ENCODE measurements at places on chromosomes 7 and 10. TPM values are rescaled to one million over a fixed set of nuclear protein-coding genes. Genes with fewer than 3 reads are reported as not detected.

- no peaks in the 10 kb centered on the region for H3K4me1 ChIP-seq
- H3K36me3 ChIP-seq = no peaks in the 10 kb centered on the region
- H3K4me3 ChIP-seq = no peak overlapping the region
- H3K27ac ChIP-seq = no peak overlapping the region
These were observed 638.5 kb downstream of the PHTF2 start for GRCh38 chr7:78437118-78437517.

Gene ITPRID1
- not detected for total RNA-seq

DNA sequence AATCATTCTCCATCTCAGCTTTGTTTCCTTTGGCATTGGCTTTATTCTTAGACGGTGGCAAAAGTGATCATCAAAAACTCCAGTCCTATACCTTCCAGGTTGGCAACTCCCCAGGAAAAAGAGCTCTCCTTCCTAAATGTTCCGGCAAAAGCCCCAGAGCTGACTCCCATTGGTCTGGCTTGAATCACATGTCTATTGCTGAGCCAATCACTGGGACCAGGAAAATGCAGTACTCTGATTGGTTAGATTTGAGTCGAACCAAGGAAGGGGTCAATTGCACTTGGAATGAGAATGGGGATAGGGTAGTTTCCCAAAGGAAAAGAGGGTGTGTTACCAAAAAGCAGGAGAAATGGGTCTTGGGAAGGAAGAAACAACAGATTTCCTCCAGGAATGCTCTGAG lies 22.3 kb downstream of the LEP start:
- no peak overlapping the region for H3K27ac ChIP-seq
- DNase-seq = no peak
- peaks cover 32% of the 10 kb centered on the region for H3K27me3 ChIP-seq
- no peak overlapping the region for H3K4me3 ChIP-seq

DNA sequence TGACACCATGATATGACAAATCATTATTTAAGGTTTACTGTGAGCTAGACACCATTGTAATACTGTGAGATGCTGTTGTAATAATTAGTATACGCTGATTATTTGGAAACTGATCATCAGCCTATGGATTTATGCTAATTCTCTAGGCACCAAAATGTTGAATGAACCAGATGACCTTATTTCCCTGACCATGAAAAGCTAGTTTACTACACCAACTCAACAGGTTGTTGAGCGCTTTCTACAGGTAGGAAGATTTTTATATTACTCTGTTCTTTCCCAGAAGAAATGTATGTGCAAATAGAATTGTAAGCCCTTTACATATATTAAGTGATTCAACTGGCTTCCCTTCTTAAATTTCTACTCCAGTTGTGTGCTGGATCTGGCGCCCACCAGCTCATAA lies 6.2 kb downstream of the NRP1 start:
- H3K27me3 ChIP-seq = peaks cover 30% of the 10 kb centered on the region
- no peak overlapping the region for H3K4me3 ChIP-seq

Gene FBXL13
- total RNA-seq = 3.4 TPM

- H3K36me3 ChIP-seq = no peaks in the 10 kb centered on the region
- peaks cover 20% of the 10 kb centered on the region for H3K27me3 ChIP-seq
- H3K4me1 ChIP-seq = no peaks in the 10 kb centered on the region
These were observed 178.6 kb downstream of the RPS24 start for GRCh38 chr10:78212060-78212785.

GRCh38 chr10:94626476-94626875 lies 57.1 kb upstream of the CYP2C18 start:
- no peak overlapping the region for H3K27ac ChIP-seq
- H3K36me3 ChIP-seq = no peaks in the 10 kb centered on the region
- H3K4me1 ChIP-seq = no peaks in the 10 kb centered on the region
- no peak overlapping the region for H3K4me3 ChIP-seq

- no peak overlapping the region for H3K27ac ChIP-seq
- H3K4me1 ChIP-seq = no peaks in the 10 kb centered on the region
These were observed 1577.2 kb upstream of the LRRTM3 start for GRCh38 chr10:65348637-65349036.

DNA sequence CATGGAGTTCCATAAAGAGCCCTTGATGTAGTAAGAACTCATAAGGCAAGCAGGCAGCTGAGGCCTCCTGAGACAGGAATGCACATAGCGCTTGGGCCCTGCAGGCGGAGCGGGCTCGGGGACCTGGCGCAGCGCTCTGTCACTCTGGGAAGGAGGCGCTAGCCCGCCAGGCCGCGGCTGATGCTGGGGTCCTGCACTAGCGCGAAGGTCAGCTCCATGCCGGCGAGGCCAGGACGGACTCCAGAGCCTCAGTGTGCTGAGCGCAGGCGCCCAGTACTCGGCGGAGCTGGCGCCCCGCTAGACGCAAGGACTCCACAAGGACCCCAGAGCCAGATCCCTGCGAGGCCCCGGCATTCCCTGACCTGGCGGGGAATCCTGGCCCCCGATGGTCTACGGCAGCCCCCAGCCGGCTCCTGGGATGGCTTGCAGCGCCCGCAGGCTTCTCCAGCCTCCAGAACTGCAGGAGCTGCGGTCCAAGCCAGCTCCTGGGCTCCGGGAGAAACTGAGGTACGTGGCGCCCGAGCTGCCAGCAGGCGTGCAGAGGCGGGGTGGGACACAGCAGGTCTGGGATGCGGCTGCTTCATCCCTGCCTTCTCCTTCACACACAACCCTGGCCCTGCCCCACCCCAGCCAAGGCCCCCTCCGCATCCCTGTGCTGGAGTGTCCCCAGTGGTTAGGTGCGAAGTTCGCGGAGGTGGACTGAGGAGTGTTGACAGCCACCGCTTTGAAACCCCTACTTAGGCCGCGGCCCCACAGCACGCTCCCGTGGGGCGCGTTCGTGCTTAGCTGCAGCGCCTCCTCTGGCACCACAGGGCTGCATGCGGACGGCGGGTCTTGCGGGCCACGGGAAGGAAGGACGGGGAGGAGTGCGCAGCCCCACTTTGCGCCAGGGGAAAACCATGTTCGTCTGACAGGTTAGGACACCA lies 761.5 kb upstream of the POM121L12 start:
- no peak overlapping the region for H3K27ac ChIP-seq
- H3K4me3 ChIP-seq = no peak overlapping the region
- no peaks in the 10 kb centered on the region for H3K4me1 ChIP-seq
- no peaks in the 10 kb centered on the region for H3K36me3 ChIP-seq

DNA sequence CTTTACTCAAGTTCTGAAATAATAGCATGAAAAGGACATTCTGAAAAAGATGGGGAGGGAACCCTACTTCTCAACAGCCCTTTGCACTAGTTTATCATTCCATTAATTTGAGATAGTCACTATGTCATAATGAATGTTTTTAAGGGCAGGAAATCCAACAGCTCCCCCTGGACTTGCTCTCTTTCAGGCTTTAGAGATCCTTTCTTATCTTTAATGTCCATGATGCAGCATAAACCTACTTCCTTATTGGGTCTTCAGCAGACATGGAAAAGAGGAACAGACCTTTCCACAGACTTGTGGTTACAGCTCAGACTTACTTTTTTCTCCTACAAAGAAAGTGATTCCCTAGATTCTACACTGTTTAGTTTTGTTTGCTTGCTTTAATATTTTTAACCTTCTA lies 87.3 kb downstream of the IDE start:
- H3K4me1 ChIP-seq = no peaks in the 10 kb centered on the region
- no peak overlapping the region for H3K27ac ChIP-seq
- no peaks in the 10 kb centered on the region for H3K27me3 ChIP-seq
- H3K36me3 ChIP-seq = peaks cover 79% of the 10 kb centered on the region
- H3K4me3 ChIP-seq = no peak overlapping the region

- no peak overlapping the region for H3K4me3 ChIP-seq
- no peaks in the 10 kb centered on the region for H3K27me3 ChIP-seq
- H3K4me1 ChIP-seq = no peaks in the 10 kb centered on the region
- DNase-seq = no peak
- H3K36me3 ChIP-seq = no peaks in the 10 kb centered on the region
These were observed 587.7 kb downstream of the KCNMA1 start for GRCh38 chr10:77049896-77050295.

DNA sequence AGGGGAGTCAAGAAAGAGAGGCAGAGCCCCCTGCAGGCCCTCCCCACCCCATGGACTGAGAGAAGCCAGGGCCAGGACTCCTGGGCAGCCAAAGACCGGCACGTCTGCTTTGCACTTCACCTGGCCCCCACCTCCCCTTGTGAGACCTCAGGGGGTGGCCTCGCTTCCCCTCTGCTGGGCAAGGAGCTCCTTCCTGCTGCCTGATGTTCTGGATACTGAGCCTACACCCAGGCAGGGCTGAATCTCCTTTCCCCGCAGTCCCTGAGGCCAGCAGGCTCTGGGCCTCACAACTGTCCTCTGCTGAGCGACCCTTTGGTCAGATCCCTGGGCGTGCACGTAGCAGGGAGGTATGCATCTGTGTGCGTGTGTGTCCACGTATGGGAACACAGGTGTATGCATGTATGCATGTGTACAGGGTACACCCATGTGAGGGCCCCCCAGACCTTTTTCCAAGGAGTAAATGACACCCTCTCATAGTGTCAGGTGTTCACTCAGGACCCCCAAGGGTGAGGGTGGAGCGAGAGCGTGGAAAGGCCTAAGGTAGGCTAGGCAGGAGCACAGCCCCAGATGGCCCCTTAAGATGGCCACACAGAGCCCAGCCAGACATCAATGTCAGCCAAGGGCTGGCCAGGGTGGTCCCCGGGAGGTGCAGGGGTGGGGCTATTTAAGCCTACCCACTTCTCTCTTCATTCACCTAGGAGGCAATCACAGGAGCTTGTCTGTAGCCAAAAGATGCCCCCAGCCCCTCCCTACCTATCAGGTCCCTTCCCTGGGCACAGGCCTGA lies 1.9 kb upstream of the RET start:
- H3K4me1 ChIP-seq = peaks cover 10% of the 10 kb centered on the region
- H3K27ac ChIP-seq = no peak overlapping the region
- peaks cover 29% of the 10 kb centered on the region for H3K27me3 ChIP-seq
- no peaks in the 10 kb centered on the region for H3K36me3 ChIP-seq
